ENCODE measurements at places on chromosomes 5 and 9.

GRCh38 chr9:133782157-133783130 lies 44.3 kb upstream of the SARDH start:
- DNase-seq, result no peak

DNA sequence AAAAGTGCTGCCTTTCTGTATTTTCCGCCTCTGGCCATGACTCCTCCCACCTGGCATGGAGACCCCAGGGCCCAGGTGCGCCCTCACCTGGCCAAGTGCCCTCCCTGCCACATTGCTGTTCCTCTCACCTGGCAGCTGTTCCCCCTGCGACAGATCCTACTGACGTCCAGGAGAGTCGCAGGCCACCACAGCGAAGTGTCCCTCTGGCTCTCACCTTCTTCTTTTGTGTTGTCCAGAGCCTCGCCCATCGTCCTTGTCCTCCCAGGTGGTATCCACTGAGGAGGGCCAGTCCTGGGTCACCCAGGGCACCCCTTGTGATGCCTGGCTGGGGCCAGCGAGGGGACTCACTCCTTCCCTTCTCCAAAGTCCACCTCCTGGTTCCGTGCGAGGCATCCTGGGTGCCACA lies 2.6 kb downstream of the NKD2 start:
- DNase-seq, result no peak

DNA sequence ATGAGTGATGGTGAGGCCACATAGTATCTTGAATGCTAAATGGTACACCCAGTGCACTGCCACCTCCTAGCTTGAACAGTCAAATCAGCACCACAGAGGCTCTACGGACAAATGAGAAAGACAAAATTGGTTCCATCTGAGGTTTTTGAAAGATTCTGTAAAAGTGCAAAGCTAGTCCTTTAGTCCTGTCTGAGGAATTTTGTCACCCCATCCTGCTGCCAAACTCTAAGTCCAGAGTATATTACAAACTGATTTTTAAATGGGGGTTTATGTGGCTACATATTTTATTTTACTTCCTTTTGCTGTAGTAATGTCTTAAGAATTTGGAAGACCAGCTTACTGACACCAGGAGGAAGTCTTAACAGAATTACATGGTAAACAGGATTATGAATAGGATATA lies 7.7 kb downstream of the FREM1 start:
- no peak for DNase-seq

DNA sequence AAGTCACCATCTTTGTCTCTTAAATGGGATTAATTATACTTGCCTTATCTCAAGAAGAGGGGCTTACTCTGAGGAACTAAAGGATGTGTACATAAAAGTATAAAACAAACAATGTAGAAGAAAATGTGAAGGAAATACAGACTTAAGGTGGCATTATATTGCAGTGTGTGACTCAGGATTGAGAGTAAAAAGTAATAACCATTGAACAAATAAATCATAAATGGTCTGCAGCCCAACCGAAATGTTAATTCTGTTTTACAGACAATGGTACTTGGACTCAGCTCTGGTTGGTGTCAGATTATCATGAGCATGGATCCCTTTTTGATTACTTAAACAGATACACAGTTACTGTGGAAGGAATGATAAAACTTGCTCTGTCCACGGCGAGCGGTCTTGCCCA lies 37.4 kb downstream of the TGFBR1 start:
- DNase-seq, result no peak

GRCh38 chr9:70534471-70534870 lies 120.0 kb upstream of the KLF9 start:
- no peak for DNase-seq

DNA sequence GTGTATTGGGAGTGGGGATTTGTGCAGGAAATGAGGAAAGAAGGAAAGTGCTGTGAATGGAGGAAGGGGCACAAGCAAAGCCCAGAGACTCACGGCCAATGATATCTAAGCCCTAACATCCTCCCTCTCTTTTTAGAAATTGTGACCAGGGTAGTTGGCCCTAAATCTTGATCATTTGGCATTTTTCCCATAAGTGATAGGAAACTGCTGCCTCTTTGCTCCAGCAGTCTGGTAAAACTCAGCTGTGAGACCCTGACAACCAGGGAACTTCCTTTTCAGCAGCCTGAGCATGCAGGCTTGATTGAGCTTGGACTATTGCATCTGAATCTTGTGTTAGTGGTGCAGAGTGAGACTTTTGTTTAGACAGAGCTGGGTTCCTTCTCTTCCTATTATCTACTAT lies 9.6 kb upstream of the ADRB2 start:
- no peak for DNase-seq

DNA sequence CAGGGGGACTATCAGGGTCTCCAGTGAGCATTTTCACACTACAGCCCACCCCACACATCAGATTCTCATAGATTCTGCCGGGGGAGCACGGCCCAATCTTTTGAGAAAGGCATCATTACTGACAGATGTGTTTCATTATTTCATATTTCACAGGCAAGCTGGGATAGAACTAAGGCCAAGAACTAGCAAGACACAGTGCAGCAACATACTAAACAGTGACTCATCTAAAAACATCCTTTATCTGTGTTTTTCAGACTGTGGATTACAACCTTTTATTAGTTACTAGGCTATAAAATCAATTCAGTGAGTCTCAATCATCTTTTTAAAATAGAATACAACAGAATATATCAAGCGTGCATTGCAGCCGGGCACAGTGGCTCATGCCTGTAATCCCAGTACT lies 59.8 kb downstream of the CPLANE1 start:
- no peak for DNase-seq
